Left renal cortex interstitium (tissue), 4 donors: ENCODE measurements at places on chromosomes 16 and 17. TPM values are rescaled to one million over a fixed set of nuclear protein-coding genes. Genes with fewer than 3 reads are reported as not detected.

DLX4 gene
- polyA plus RNA-seq, result 0.49 TPM

PRDM7 gene
- polyA plus RNA-seq, result 0.44 TPM

GGT6 gene
- 8.3 TPM for polyA plus RNA-seq

- no peak for DNase-seq
Measured at GRCh38 chr17:10579270-10579669, 29.8 kb upstream of the MYH2 start.

DNA sequence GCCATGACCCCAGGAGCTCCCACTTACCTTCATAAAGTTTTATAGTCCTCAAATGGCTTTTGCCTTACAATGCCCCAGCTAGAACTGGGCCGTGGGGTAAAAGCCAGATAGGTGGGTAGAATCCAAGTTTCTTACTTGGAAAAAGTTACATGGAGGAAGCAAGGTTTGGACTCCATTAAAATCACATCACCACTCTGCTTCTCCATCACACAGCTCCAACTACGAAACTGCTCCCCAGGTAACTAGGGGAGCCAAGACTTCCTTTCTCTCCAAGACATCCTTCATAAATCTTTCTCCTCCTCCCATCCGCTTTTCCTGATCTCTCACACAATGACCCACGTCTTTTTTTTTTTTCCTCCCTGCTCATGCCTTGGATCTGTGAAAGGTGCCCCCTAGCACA is 130.8 kb upstream of the RCVRN start:
- DNase-seq, result no peak

DNA sequence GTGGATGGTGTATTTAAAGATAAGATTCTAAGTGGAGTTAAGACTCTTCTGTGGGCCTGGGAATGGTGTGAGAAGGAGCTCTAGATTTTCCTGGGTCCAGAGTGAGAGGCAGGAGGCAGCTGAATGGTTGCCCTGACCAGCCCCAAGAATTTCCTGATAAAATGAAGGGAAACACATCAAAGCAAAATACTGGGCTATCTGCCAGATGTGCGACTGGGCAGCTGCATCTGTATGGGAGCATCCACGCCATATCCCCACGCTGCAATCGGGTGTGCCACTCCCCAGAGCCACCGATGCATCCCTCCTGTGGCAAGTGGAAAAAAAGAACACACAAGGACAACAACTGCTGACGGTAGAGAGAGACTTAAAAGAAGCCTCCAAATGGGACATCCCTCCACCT is 84.3 kb upstream of the COX10 start:
- no peak for DNase-seq
